ENCODE measurements at places on chromosomes 3 and 15.

- DNase-seq = no peak
Measured at GRCh38 chr15:89429986-89430385, 66.4 kb downstream of the RHCG start.

- DNase-seq = no peak
Measured at GRCh38 chr3:192864941-192865340, 52.7 kb downstream of the MB21D2 start.

- no peak for DNase-seq
Measured at GRCh38 chr15:100191161-100191560, 150.6 kb downstream of the ADAMTS17 start.

- no peak for DNase-seq
Measured at GRCh38 chr15:80081390-80081789, 21.9 kb downstream of the ZFAND6 start.

DNA sequence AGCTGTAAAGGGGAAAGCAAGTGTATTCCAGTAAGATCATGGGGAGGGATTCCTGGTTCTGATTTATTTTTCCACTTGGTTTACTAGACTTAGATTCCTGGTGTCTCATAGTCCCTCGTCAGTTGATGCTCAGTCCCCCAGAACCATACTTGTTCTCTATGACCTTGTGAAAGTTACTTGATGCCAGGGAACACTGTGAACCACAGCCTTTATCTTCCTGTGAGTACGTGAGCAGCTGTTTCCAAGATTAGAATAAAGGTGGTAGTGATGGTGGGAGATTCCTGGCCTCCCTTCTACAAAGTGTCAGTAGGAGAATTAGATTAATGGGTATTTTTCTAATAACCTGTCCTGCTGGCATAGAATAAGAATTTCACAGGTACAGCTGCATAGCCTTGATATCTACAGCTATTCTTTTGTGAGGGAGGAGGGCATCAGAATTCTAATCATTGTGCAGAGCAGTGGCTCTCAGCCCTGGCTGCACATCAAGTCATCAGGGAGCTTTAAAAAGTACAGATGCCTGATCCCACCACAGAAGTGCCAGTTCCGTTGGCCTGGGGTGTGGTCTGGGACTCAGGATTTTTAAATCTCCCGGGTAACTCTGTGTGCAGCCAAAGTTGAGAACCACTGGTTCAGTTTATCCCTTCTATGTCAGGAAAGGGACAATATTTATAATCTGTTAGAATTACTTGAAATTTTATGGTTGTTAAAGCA lies 20.0 kb downstream of the GPD1L start:
- no peak for DNase-seq

DNA sequence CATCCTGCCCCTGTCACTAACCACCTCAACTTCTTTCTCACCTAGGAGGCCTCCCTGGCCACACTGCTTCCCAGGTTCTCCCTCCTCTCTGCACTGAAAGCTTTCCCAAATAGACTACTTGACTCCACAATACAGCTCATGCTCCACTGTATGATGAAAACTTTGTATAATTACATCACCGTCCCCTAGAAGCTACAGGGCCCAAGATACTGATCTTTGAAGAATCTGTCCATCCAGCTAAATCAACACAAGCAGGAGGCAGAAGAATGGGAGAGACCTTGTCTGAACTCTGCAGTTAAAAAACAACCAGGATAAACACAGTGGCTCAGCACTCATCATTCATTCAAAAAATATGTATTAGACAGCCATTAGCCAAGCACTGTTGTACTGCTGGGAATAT lies 26.4 kb upstream of the RPS17 start:
- DNase-seq = no peak

DNA sequence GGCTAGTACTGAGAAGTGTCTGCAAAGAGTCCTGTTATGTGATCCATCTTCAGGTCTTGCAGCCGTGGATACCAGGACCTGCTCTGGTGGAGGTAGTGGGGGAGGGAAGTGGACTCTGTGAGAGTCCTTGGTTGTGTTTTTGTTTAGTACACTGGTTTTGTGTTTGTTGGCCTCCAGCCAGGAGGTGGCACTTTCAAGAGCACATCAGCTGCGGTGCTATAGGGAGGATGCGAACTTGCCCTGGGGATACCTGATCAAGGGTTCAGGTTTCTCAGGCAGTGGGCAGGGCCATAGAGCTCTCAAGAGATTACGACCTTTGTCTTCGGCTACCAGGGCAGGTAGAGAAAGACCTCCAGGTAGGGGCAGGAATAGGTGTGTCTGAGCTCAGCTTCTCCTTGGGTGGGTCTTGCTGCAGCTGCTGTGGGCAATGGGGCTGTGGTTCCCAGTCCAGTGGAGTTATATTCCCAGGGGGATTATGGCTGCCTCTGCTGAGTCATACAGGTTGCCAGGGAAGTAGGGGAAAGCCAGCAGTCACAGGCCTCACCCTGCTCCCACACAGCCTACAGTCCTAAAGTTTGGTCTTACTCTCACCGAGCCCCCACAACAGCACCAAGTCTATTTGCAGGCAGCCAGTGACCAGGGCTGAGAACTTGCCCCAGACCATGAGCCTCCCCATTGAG lies 132.8 kb upstream of the NPHP3 start:
- DNase-seq = no peak
